NCI-H2171 treated with DMSO at 0.1 percent for 48 hours (cell line): ENCODE measurements at places on chromosomes 4 and X.

- DNase-seq: no peak
These were observed 146.8 kb downstream of the PPP3CA start for GRCh38 chr4:101200561-101200960.

GRCh38 chrX:136616987-136617685 is 30.8 kb upstream of the CD40LG start:
- no peak for DNase-seq

DNA sequence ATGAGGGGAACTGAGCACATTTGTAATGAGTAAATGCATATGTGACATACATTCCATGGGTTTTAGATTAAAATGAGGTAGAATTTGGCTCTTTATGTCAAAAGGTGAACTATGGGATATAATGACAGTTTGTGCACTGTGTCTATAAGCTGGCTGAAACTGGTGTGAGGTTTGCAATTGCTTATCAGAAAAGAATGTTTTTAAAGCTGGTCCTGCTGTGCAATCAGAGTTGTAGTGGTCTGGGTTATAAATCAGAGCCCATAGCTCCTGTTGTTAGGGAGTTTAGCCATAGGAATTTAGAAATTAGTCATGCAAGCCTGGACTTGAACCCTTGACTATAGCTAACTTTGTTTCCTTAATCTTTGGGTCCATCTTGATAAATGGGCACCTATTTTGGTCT is 23.1 kb upstream of the GATB start:
- no peak for DNase-seq

GRCh38 chr4:47899639-47900038 is 14.7 kb downstream of the NFXL1 start:
- no peak for DNase-seq

GRCh38 chr4:145665773-145666172 is 14.2 kb upstream of the C4orf51 start:
- DNase-seq: no peak

GRCh38 chrX:108167211-108167872 is 75.8 kb downstream of the ATG4A start:
- DNase-seq: no peak

- no peak for DNase-seq
These were observed 270.3 kb downstream of the ASMT start for GRCh38 chrX:1885116-1885515.

DNA sequence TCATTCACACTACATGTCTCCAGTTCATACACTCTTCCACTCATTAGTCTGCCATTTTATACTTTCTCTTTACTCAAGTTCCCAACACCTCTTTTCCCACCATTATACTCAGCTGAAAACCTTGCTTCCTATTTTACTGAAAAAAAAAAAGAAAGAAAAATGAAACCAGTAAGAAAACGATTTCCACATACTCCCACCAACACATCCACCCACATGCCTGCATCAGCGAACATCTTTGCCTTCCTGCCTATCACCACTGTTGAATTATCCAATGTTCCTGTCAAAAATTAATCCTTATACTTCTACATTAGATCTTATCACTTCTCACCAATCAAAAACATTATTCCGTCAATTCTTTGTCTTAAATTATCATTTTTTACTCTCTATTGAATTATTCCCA is 188.1 kb upstream of the FAM241A start:
- no peak for DNase-seq

- DNase-seq: peak; percentile 58
These were observed 49.4 kb downstream of the RTL9 start for GRCh38 chrX:110407910-110408545.

DNA sequence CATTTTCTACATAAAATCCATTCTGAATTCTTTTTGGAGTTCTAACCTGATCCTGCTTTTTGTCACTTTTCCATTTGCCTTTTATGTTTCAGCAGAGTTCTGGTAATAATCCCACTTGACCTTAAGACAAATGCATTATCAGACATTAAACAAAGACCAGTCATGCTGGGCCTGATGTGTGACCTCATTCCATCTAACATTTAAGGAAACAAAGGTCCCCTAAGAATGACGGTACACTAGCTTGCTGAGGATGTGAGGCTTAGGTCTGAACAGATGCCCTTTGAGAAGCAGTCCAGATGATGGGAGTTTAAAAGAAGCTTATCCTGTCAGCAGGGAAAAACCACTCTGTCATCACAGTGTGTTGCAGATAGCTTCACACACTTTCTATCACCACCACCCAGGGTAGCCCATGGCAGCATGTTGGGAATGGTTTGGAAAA is 38.1 kb upstream of the PDE5A start:
- no peak for DNase-seq

DNA sequence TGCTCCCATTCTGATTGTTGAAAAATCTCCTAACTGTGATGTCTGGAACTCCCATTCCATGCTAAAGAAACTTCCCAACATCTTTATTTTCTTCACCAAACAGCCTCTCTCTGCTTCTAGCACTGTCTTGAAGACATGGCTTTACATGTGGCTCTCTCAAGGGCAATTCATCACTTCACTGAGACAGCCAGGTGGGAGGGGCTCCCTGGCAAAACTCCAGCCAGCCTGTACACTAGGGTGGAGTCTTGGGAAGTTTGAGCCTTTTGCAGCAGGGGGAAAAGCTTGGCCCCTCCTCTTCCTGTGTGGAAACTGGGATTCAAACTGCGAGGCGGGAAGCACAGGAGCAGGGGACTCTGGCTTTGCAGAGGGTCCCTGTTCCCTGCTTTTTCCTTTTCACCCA is 130.5 kb upstream of the TTC29 start:
- no peak for DNase-seq

GRCh38 chrX:139936259-139936658 is 3.4 kb upstream of the ATP11C start:
- no peak for DNase-seq
